ENCODE measurements at places on chromosomes 11 and 22. TPM values are rescaled to one million over a fixed set of nuclear protein-coding genes. Genes with fewer than 3 reads are reported as not detected.

DNA sequence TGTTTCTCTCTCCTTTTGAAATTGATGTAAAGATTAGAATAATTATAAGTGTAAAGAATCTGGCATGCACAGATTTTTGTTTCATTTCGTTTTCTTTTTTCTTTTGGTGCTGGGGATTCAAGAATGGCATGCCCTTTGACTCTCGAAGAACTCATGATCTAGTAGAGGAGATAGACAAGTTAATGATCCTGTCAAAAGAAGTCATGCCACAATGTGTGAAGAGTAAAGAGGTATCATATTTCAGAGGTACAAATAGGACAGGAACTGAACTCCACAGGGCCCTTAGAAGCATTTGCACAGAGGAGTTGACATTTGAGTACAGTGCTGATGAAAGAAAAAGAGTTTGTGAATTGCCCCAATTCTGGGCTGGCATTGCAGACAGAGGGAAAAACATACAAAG lies 708.0 kb upstream of the ARHGAP42 start:
- DNase-seq = peak; percentile 4

DNA sequence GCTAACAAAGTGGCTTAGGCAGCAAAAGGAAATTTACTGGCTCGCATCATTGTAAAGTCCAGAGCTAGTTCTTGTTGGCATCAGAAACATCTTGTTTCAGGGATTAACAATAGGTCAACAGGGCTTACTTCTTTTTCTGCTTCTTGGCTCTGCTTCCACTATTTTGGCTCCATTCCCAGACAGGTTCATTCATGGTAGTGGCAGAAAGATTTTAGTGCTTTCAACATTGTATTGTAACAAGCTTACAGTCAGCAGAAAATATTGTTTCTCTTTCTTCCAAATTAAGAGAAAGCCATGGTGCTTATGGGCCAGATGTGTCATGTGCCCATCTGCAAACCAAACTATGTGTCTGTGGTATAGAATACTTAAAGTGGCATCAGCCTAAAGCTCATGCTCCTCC lies 315.6 kb downstream of the RAB38 start:
- DNase-seq = no peak

GRCh38 chr22:41367039-41367679 lies 14.6 kb upstream of the TEF start:
- DNase-seq = peak; percentile 28

DNA sequence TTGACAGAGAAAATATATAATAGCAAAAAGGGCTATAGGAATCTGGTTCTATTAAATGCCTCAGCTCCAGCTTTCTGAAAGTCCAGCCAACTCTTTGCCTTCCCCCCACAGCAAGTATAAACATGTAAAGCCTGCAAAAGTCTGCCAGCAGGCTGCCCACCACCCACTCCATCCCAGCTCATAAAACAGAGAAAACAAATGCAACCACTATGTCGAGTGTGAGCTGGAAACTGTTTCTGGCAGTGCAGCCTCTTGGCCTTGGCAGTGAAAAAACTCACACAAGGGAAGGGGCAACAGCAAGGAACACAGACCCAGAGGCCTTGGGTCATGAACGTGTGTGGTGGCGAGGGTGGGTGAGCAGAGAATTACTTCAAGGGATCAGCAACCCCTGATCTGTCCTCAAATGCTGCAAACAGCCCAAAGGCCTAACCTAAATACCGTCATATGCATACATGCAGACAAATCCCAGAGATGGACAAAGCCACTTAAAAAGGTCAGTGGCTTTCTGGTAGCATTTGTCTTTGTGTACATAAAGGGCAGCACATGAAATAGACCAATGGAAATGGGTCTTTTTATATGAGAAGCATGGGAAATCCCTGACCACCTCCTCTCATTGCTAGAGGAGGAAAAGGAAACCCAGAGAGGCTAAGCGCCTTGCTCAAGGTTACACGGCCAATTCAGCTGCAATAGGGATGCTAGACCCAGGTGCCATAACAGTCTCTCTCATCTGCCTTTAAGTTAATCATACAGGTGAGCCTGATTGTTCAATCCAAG lies 74.8 kb downstream of the NAT10 start:
- DNase-seq = no peak

DNA sequence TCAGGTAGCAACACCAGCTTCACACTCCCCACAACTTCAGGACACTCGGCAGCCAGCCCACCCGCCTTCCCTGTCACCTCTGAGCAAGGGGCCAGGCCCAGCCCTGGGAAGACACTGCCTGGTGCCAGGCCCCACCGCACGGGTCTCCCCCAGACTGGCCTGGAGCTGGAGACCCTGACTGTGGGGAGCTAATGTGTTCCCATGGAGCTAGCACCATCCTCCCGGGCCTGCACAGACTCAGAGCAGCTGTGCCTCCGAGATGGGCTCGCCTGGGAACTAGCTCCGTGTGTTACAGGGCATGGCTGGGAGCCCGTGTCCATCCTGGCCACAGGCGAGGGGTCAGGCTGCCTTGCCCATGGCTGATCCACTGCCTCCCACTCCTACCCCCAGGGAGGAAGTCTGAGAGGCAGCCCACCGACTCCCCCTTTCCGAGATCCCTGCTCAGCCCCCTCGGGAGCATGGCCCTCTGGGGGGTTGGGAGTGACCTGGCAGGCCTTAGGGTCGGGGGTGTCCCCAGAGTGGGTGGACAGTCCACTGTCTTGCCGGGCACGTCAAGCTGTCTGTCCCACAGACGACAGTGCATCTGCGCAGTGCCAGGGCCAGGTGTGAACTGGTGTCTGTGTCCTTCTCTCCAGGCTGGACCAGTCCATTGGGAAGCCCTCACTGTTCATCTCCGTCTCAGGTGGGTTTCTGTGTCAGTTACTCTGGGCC lies 76.7 kb upstream of the KCNQ1OT1 start:
- DNase-seq = no peak

GRCh38 chr22:37173709-37174108 lies 14.3 kb downstream of the C1QTNF6 start:
- no peak for DNase-seq

DNA sequence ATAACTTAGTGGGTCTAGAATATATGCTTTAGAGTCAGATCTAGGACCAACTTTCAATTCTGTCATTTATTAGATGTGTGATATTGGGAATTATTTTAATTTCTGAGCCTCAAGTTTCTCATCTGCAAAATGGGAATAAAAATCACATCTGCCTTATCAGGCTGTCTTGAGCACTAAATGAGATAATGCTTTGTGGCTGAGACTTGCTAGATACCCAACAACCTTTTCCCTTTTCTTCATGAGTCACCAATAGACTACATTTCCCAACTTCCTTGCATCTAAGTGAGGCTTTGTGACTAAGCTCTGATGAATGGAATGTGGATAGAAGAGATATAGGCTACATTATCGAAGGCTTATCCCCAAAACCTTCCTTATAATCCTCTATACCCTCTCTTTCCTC lies 220.7 kb upstream of the SESN3 start:
- peak; percentile 51 for DNase-seq

DNA sequence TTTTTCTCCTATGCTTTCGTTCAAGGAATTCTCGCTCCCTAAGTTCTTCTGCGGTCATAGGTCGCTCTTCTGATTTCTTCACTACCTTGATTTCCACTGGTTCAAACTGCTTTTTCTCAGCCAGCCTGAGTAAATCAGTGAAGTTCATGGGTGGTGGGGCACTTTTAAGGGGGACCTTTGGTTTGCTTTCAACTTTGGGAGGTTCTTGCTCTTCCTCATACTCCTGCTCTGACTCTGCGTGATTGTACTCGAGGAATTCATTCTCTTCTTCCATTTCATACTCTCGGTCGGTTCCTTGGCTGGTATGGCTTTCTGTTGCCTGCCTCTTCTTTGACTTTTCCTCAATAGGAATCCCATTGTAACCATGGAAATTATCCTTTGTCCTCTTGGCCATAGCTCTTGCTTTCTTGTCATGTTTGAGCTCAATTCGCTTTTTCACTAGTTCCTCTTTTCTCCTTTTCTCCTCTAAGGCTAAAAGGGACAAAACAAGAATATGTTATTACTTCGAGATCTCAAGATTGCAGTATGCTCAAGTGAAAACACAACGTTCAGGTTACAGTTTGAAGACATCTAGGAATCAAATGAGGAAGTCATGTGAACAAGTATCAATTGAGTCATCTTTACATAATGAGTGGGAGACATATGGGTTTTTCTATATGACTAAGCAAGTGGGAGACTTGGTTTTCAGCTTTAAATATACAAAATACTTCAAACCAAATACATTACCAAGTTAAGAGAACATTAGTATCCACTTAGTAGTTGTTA lies 16.2 kb downstream of the MISFA start:
- no peak for DNase-seq

DNA sequence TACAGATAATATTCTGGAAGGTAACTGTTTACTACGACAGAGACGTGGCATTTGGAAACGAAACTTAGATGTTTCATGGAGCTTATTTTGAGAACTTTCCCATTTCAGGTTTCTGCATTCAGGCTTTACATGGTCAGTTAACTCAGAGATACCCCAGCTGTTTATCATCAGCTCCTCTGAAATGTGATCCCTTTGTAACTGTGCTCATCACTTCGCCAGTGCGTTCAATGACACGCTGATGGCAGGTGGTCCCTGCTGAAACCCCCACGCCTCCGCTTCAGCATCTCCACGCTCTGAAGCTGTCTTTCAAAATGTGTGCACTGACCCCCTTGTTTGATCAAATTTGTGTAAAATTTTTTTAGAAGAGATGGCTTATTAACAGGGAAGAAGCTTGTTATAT lies 30.5 kb downstream of the ALG12 start:
- DNase-seq = no peak

GRCh38 chr22:25120093-25120561 lies 79.5 kb upstream of the CRYBB3 start:
- no peak for DNase-seq

TRIM49 gene
- not detected for total RNA-seq

- no peak for DNase-seq
Measured at GRCh38 chr22:25153961-25154666, 45.5 kb upstream of the CRYBB3 start.

SLC15A3 gene
- total RNA-seq = not detected

GRCh38 chr11:35524780-35525179 lies 636 bp downstream of the PAMR1 start:
- DNase-seq = no peak

DNA sequence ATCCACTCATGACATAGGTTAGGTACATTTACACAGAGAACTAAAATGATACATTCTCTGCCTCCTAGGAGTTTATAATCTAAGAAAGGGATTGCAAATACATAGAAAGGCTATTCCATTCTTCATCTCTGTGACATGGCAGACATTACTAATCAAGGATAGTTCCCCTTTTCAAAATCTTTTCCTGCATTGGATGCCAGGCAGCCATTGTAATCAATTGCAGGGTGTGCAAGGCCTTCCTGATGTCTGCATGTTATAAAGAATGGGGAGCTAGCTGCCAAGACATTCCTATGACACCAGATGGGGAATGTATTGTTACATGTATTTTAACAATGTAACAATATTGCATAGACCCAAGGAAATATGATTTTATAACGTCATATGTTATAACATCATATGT lies 82.0 kb downstream of the KIRREL3 start:
- no peak for DNase-seq

OR8H3 gene
- not detected for total RNA-seq

DNA sequence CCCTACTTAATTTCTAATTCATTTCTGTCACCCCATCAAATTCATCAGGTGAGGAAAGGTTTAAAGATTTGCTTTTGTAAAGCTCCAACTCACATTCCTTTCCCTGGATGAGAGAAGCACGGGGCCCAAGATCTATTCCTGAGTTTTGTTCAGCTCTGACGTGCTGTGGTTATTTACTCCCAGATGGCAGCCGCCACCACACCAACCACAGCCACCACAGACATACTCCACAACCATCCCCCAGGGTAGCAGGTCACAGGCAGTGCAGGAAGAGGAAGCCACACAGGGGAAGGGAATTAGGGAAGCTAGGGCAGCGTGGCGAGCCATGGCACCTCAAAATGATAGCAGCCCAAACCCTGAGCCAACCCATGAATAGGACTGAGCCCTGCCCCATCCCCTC lies 63.5 kb upstream of the CSNK2A3 start:
- no peak for DNase-seq

- DNase-seq = no peak
Measured at GRCh38 chr11:10350334-10350733, 45.5 kb downstream of the ADM start.

- no peak for DNase-seq
Measured at GRCh38 chr11:84313830-84314359, 1027.7 kb upstream of the CCDC90B start.

OR51I1 gene
- not detected for total RNA-seq

- DNase-seq = no peak
Measured at GRCh38 chr22:38230108-38230825, 28.5 kb downstream of the MAFF start.

ART1 gene
- not detected for total RNA-seq

- peak; percentile 49 for DNase-seq
Measured at GRCh38 chr11:81237139-81237538, 1496.5 kb downstream of the FAM181B start.

CLP1 gene
- 11.0 TPM for total RNA-seq

DNA sequence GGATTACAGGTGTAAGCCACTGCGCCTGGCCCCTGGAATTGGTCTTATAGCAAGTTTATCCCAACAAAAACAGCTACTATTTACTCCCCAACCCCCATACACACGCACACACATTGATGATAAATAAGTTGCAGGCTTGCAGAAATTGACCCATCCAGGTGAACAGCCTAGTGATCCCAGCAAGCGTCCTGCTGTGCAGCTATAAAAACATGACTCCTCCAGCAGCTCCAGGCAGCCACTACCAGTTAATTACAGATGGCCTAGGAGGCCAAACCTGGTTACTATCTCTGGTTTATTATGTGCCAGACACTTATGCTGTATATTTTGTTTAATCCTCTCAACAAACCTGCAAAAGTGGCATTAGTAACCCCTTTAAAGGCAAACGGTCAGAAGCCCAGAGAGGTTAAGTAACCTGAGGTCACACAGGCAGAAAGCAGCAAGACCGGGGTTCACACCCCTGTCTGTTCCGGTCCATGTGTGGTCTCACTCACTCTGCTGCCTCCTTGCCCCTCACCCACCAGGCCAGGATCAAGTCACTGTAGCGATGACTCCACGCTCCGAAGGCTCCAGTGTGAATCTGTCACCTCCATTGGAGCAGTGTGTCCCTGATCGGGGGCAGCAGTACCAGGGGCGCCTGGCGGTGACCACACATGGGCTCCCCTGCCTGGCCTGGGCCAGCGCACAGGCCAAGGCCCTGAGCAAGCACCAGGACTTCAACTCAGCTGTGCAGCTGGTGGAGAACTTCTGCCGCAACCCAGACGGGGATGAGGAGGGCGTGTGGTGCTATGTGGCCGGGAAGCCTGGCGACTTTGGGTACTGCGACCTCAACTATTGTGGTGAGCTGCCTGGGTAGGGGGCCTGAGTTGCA lies 6.6 kb downstream of the F2 start:
- no peak for DNase-seq

DNA sequence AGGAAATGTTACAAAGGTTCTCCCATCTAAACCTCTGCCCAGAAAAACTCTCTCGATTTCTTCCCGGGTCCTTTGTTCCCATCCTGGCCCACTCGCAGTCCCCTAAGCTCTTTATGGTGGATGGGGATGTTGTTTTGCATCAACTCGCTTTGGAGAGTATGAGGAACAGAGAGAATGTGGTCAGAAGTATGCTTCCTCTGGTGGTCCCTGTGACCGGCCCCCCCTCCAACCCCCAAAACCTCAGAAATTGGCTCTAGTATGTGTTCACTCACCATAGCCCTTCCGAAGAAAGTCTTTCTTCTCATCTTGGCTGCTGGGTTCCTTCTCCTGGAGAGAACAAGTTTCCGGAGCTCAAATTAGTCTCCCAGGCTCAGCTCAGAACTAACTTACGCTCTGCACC lies 54.4 kb downstream of the GRAMD1B start:
- DNase-seq = no peak
